ENCODE measurements at places on chromosomes 5 and 9. TPM values are rescaled to one million over a fixed set of nuclear protein-coding genes. Genes with fewer than 3 reads are reported as not detected.

DRD1 gene
- total RNA-seq: under 0.01 TPM

STING1 gene
- 26.9 TPM for total RNA-seq

DEPDC1B gene
- 1.1 TPM for total RNA-seq

CSF2 gene
- not detected for total RNA-seq

LCN1 gene
- 0.65 TPM for total RNA-seq

GIN1 gene
- 6.5 TPM for total RNA-seq
